Stimulated activated CD8-positive, alpha-beta memory T cell treated with anti-CD3 and anti-CD28 coated beads, Interleukin-7, amount 100 ng/mL, for 1 hour (primary cell): ENCODE measurements at places on chromosomes 1 and 21.
A peak's percentile ranks its signal among the peaks of the same experiment; 100 is the strongest.

DNA sequence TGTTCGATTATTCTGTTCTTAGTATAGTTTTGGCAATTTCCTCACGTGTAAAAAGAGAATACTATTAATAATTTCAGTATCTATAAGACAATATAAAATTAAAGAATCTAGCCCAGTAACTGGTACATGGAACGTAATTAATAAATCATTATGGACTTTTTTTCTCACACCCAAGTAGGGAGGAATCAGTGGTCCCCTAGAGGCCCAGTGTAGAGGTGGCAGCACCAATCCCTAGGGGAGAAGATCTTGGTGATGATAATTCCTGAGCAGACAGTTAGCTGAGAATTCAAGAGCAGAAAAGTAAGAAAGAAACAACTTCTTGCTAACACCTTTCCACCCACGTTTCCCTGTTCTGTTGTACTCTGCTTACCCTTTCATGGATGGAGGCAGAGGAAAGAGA, 19.7 kb upstream of the SELE start:
- no peak for DNase-seq

- no peak for DNase-seq
These were observed 4.5 kb downstream of the EFNA3 start for GRCh38 chr1:155083052-155083541.

DNA sequence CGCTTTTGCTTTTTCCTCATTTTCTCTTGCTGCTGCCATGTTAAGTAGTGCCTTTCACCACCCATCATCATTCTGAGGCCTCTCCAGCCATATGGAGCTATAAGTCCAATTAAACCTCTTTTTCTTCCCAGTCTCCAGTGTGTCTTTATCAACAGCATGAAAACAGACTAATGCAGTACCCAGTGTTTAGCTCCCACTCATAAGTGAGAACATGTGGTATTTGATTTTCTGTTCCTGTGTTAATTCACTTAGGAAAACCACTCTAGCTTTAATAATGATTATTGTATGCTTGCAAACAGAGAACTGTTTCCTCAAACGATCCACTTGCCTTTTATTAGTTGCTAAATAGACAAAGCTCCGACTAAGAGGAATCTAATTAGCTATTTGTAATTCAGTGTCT, 43.3 kb downstream of the IL23R start:
- DNase-seq = no peak

- no peak for DNase-seq
These were observed 20.6 kb downstream of the NPHP4 start for GRCh38 chr1:5971471-5972197.

GRCh38 chr1:72037745-72038343, 244.5 kb downstream of the NEGR1 start:
- no peak for DNase-seq

- DNase-seq = no peak
These were observed 406.6 kb upstream of the CAMK1G start for GRCh38 chr1:209176866-209177430.

DNA sequence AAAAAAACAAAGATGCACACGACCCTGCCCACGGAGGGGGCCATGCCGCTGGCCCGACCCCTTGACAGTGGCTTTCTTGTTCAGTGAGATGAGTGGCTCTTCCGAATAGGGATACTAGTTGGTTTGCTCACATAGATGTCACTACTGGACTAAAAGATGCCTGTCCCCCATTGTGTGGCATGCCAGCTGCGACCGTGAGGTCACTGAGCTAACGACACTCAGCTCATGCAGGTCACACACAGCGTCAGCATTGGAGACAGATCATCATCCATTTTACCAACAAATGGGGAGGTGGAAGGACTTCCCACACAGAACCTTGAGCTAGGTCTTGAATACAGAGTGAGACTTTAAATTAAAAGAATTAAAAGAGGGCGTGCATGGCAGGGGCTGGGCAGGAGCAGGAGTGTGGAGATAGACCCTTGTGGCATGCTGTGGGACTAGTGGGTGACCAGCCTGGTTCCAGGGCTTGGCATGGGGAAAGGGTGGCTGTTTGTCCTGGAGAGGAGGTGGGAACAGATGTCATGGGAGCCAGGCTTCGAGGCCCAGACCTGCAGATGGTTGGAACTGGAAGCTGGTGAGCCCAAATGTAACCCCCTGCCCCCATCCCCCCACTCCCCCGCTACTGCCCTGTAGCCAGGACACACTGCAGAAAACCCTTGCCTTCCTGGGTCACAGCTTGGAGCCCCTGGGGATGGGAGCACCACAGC, 12.4 kb downstream of the SLC1A7 start:
- no peak for DNase-seq

DNA sequence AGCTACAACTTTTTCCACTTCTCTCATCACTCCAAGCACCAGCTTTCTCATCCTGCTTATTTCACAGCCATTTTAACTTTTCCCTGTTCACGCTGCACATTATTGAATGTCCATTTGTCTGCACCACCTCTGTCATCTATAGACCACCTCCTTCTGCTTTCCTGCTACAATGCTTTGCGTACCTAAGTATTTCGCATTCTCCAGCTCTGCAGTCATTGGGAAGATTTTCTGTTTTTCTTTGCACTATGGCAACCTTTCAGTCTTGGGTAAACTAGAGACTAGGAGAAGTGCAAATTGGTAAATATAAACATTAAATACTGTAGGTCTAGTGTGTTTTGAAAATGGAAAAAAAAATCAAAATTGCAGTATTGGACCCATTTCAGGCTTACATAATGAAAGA, 835 bp downstream of the CCDC30 start:
- no peak for DNase-seq

GRCh38 chr1:223227486-223228196, 84.6 kb upstream of the TLR5 start:
- DNase-seq = no peak

- DNase-seq = no peak
These were observed 31.0 kb upstream of the PLEKHO1 start for GRCh38 chr1:150118716-150119115.

DNA sequence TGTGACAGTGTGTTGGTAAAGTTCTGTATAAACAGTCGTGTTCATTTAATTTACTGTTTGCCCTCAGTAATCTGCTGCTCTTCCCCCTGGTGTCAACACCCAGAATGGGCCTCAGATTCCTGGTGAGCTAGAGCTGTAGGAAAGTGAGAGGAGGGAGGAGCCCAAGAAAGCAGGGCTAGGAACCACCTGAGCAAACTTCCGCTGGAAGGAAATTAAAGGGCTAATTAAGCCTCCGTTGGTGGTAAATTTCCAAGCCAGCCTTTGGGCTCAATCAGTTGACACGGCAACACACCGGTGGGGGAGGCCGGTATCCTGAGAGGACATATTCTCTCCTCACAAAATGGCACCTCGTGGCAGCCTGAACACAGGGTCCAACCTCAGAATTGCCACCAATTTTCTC, 32.9 kb downstream of the RAB3B start:
- no peak for DNase-seq

DNA sequence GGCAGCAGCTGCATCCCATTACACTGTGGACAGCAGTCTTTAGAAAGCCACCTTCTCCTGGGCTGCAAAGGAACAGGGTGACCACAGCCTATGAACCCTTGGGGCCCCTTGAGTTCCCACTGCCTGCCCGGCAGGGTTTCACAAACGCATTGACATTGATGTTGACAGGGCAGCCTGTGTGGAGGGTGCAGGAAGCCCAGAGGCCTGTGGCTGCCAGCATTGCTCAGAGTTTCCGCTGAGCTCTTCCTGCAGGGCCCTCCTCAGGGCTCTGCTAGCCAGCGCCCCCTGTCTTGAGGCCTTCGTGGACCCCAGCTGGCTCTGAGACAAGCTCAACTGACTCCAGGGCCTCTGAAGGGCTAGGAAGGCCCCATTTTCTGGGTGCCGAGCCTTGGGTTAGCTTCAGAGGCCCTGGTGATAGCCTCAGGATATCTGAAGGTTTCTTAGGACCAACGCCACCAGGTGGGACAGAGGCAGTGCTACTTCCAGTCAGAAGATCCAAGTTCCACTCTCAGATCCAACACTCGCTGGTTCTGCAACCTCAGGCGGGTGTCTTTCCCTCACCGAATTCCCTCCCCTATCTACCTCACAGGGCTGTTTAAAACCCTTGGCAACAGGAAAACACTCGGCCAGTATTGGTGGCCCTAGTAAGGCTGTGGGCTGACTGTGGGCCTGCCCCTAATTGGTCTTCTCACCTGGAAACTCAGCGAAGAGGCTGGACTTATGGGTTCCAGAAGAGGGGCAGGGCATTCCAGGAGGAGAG, 27.2 kb upstream of the EPS8L3 start:
- DNase-seq = peak; percentile 60

DNA sequence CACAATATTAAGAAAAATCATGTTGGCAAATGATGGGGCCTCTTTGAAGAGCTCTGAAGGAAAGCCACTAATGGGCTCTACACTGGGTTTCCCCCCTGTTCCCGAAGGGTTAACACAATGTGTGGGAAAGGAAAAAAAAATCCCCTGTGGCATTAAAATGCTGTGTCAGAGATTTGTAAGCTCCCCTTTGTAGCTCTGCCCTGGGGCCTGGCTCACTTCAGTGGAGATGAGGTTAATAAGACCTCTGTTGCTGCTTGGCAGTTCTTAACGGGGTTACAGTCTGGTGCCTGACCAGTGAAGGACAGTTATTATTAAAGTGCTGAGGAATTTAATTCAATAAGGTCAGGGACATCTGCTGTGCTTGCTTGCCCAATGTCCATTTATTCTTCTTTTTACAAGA, 129.7 kb upstream of the UBE2U start:
- no peak for DNase-seq

DNA sequence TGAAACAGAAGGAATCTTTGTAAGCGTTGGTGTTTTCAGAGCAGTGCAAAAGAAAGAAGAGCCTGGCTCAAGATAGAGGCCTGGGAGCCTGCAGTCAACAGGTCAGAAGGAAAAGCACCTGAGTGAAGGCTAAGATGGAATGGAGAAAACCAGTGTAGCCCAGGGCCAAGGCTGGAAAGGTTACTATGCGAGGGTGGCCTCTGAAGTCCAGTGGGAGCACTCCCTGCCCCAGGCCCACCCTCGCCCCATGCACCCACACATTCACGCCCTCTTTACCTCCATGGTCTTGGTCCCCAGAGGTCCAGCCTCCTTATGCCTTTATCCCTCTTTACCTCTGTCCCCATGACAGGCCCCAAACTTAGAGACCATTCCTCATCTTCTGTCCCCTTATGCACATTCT, 169.2 kb upstream of the ZNF644 start:
- DNase-seq = no peak

- DNase-seq = no peak
These were observed 12.0 kb downstream of the AKT3 start for GRCh38 chr1:243837907-243838535.

DNA sequence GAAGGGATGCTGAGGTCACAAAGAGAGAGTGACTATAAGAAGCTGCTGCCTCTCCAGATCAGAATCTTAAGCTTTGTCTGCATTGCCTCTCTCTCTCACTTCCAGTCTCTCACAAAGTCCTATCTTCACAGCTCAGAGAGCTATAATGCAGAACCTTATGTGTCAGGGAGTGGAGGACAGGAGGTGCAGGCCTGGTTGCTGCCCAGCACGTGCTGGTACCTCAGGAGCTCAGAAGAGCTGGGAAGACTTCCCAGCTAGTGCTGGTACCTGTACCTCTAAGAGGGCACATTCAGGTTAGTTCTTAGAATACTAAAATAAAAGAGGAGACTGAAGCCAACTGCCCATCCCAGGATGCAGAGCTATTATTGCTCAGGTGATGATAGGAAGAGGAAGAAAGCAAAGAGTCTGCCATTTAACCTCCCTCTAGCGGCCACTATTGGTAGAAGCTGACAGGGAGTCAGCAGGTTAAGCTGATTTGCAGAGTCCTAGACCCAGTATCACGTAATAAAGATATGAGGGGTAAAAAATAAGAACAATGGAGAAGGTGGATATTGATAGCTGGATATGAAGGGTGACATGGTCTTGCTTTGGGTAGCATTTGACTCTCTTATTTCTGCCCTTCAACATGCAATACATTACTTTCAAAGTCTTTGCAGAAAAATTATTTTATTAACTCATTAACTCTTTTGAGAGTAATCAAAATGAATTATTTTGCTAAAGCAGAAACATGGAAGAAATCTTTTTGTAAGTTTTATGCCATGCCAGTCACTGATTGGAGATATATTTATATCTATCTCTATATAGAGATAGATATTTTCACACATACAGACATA, 138.1 kb upstream of the HMCN1 start:
- DNase-seq = peak; percentile 4

DNA sequence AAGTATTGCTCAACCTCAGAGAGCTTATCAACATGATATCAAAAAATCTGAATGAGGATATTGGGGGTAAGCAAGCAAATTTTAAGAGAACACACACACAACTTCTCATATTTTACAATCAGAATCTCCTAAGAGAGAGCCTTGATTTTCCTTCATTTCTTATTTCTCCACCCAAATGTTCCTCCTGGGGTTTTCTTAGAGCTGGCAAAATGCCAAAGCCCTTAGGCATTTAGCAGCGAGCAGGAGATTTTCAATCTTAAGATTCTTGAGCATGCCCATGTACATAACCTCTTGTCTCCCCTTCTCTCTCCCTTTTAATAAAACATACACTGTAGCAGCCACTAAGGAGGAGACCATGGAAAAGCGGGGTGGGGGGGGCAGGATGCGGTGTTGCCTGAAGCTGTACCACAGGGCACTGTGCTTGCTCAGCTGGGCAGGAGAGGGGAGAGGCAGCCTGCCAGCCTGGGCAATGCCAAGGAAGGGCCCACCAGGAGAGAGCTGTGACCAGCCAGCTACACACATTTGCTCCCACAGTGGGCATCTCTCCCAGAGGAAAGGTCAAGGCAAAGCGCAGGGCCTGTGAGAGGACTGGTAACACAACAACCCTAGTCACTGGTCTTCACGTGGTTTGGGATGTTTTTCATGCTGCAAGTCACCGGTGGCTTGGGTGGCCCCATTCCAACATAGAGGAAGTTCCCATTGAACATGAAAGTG, 4.3 kb downstream of the BRINP2 start:
- DNase-seq = no peak

DNA sequence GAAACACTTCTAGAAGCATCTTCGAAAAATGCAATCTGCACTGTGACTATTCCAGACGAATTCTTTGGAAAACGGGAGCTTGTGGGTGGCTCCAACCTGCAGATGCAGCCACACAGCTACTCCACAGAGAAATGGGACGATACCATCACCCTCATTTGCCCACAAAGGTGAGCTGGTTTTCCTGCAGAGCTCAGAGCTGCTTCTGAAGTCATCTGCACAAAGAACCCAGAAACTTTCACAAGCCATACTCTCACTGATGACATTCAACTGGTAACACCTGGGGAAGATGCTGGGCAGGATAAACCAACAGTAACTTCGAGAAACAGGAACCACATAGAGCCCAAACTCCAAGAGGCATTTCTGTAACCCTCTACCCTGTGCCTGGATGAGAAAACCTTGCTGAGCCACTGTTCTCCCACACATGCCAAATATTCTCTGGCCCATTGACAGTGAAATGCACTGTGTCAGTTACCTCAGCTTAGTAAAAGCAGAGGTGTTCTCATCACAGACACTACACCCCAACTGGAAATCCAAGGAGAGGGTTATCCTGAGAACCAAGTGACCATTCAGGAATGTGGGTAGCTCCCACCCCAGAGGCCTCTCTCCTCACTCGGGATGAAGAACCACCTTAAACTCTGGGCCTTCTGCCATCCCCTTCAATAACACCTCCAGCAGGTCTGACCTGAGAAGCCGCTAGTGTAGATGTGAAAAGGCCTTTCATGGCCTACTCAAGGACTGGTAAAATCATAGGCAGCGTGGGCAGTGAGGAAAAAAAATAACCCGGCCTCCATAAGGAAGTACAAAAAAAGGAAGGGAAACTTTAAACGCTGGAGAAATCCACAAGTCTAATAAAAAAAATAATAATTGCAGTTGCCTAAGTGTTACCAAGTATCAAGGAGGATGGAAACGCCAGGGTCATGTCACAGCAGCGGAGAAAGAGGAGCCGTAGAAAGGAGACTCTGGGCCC, 56.7 kb downstream of the HSF2BP start:
- no peak for DNase-seq
